ENCODE measurements at places on chromosomes 4 and X. TPM values are rescaled to one million over a fixed set of nuclear protein-coding genes. Genes with fewer than 3 reads are reported as not detected.
A peak's percentile ranks its signal among the peaks of the same experiment; 100 is the strongest.

DNA sequence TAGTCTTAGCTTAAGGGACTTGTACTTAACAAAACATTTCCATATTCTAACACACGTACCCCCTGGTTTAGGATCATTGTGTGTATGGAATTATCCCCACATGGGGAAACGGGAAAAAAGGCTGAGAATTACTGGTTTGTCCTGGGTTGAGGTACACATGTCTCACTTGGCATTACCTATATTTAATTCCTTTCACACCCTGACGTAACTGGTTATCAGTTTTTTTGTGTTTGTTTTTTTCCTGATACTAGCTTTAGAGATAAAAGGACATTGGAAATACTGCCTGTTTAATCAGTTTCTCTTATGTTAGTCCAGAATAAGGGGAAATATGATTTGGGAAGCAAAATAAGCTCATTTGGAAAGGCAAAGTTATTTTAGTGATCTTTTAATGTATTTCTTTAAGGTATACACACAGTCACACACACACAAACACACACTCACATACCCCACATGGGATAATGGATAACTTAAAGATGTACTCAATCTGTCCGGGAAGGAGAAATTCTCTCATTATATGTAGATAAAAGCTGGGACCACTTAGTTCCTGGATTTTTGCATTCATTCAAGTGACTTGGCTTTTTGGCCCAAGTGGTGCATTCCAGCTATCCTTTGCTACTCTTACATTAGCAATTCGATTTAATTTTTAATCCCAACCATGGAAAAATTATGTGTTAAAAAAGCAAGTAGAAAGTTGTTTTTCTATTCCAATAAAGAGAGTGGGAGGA is 13.0 kb downstream of the SEPTIN11 start:
- DNase-seq, result no peak
- H3K27me3 ChIP-seq, result no peaks in the 10 kb centered on the region
- H3K4me3 ChIP-seq, result no peak overlapping the region
- no peak overlapping the region for H3K27ac ChIP-seq
- H3K4me1 ChIP-seq, result peaks cover 44% of the 10 kb centered on the region
- no peaks in the 10 kb centered on the region for H3K36me3 ChIP-seq

DNA sequence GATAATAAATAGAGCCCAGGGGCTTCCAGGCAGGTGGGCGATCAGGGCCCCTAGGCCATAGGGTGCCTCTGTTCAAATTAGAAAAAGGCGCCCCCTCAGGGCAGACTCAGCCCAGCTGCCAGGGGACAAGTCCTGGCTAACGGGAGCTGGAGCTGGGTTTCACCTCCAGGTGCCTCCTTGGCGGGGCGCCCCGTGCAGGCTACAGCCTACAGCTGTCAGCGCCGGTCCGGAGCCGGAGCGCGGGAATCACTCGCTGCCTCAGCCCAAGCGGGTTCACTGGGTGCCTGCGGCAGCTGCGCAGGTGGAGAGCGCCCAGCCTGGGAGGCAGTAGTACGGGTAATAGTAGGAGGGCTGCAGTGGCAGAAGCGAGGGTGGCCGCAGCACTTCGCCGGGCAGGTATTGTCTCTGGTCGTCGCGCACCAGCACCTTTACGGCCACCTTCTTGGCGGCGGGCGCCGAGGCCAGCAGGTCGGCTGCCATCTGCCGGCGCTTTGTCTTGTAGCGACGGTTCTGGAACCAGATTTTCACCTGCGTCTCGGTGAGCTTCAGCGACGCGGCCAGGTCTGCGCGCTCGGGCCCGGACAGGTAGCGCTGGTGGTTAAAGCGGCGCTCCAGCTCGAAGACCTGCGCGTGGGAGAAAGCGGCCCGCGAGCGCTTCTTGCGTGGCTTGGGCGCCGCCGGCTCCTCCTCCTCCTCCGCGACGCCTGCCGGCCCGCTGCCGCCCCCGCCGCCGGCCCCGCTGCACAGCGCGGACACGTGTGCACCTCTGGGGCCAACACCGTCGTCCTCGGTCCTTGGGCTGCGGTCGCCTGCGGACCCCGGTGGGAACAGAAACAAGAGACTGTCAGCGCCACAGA is 2.4 kb downstream of the NKX3-2 start:
- H3K36me3 ChIP-seq, result no peaks in the 10 kb centered on the region
- no peaks in the 10 kb centered on the region for H3K4me1 ChIP-seq
- H3K4me3 ChIP-seq, result no peak overlapping the region
- DNase-seq, result no peak

- no peak overlapping the region for H3K4me3 ChIP-seq
- H3K36me3 ChIP-seq, result no peaks in the 10 kb centered on the region
- H3K27ac ChIP-seq, result no peak overlapping the region
- H3K4me1 ChIP-seq, result no peaks in the 10 kb centered on the region
- DNase-seq, result no peak
Measured at GRCh38 chr4:179195887-179196286, 1753.7 kb upstream of the AGA start.

GRCh38 chr4:40980318-40980883 is 230.6 kb downstream of the NSUN7 start:
- H3K4me1 ChIP-seq, result no peaks in the 10 kb centered on the region
- no peak overlapping the region for H3K4me3 ChIP-seq
- DNase-seq, result no peak
- no peaks in the 10 kb centered on the region for H3K36me3 ChIP-seq

DNA sequence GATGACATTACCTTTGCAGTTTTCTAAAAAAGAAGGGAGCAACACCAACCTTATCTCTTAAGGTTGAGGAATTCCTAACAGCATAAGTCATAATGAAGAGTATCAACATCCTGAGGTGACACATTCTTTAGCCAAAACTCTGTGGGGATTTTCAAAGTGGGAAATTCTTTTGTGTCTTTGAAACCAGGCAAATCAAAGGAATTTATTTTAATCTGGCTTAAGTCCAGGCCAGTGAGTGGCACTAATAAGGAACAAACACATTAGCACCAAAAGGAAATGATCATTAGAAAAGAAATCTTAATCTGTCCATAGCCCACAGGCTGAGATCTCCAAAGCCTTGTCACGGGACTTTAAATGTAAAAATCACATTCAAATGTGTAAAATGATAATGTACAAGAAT is 110.1 kb downstream of the LARP7 start:
- peaks cover 42% of the 10 kb centered on the region for H3K4me1 ChIP-seq
- no peak for DNase-seq
- H3K27ac ChIP-seq, result peak overlapping the region; percentile 62
- H3K27me3 ChIP-seq, result no peaks in the 10 kb centered on the region

DNA sequence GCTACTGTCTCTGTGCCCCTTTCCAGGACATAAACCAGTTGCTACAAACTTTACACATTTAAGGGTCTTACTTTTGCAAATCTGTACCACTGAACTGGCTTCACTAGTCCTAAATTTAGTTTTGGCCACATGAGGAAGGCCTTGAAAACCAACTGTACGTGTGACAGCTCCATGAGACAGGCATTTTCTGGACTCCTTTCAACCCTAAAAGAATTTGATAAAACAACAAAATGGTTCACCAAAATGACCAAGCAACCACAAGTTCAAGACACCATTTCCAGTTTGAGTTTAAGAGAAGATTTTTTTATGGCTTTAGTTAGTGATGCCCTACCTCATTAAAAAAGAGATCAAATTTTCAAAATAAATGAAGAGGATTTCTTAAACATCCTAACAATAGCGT is 246.4 kb downstream of the ZNF674 start:
- peaks cover 14% of the 10 kb centered on the region for H3K4me1 ChIP-seq
- H3K36me3 ChIP-seq, result no peaks in the 10 kb centered on the region
- no peaks in the 10 kb centered on the region for H3K27me3 ChIP-seq
- no peak overlapping the region for H3K27ac ChIP-seq
- DNase-seq, result no peak

GRCh38 chr4:74483226-74483911 is 38.4 kb downstream of the AREG start:
- no peak overlapping the region for H3K4me3 ChIP-seq
- no peak for DNase-seq
- no peaks in the 10 kb centered on the region for H3K36me3 ChIP-seq
- peaks cover 45% of the 10 kb centered on the region for H3K4me1 ChIP-seq
- H3K27ac ChIP-seq, result no peak overlapping the region

GRCh38 chrX:94041881-94042280 is 367.9 kb downstream of the FAM133A start:
- no peak overlapping the region for H3K27ac ChIP-seq
- no peak overlapping the region for H3K4me3 ChIP-seq
- H3K27me3 ChIP-seq, result no peaks in the 10 kb centered on the region
- no peak for DNase-seq
- no peaks in the 10 kb centered on the region for H3K36me3 ChIP-seq
- no peaks in the 10 kb centered on the region for H3K4me1 ChIP-seq

GRCh38 chr4:7635445-7636239 is 200.9 kb upstream of the PSAPL1 start:
- DNase-seq, result no peak
- no peaks in the 10 kb centered on the region for H3K36me3 ChIP-seq
- no peaks in the 10 kb centered on the region for H3K4me1 ChIP-seq
- H3K27me3 ChIP-seq, result no peaks in the 10 kb centered on the region

DNA sequence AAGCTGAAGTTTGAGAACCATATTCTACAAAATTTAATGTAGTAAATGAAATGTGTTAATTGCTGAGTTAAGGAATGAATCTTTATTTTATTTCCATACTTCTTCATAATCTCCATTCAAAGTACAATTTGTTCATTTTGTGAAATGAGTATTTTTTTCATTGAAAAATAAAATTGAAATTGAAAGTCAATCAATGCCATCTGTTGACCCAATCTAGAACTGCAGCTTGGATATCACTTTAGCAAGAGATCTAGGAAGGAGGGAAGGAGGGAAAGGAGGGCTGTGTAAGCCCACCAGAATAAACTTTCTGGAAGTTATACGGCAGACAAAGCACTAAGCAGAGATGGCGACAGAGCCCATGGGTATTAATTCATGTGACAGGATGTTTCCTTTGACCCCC is 128.4 kb downstream of the ZMAT1 start:
- DNase-seq, result no peak
- H3K4me3 ChIP-seq, result no peak overlapping the region
- no peaks in the 10 kb centered on the region for H3K36me3 ChIP-seq

- H3K27me3 ChIP-seq, result no peaks in the 10 kb centered on the region
- no peak for DNase-seq
- no peak overlapping the region for H3K27ac ChIP-seq
Measured at GRCh38 chr4:5710065-5710960, 688 bp upstream of the EVC start.

- no peaks in the 10 kb centered on the region for H3K4me1 ChIP-seq
- DNase-seq, result no peak
- H3K27ac ChIP-seq, result no peak overlapping the region
- no peaks in the 10 kb centered on the region for H3K27me3 ChIP-seq
- H3K36me3 ChIP-seq, result no peaks in the 10 kb centered on the region
Measured at GRCh38 chrX:32545101-32545500, 666.2 kb downstream of the DMD start.

GRCh38 chr4:53067125-53067802 is 205.1 kb downstream of the RASL11B start:
- H3K27me3 ChIP-seq, result no peaks in the 10 kb centered on the region
- no peaks in the 10 kb centered on the region for H3K4me1 ChIP-seq
- no peak overlapping the region for H3K4me3 ChIP-seq
- no peaks in the 10 kb centered on the region for H3K36me3 ChIP-seq
- DNase-seq, result no peak

DNA sequence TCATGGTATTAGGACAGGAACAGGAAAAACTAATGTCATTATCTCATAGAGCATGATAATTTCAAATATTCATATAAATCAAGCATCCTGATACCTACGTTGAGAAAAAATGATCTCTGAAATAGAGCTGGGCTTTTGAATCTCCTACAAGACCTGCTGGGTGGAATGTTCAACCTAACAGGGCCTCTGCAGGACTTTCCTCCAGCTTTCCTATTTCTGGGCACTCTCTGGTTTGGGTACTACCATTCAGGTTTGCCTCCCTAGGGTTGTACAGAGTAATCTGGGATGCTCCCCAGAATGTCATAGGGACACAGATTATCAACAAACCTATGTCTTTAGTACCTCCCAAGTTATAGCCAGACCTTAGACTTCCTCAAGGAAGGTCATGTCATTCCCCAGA is 108.9 kb downstream of the CDS1 start:
- no peaks in the 10 kb centered on the region for H3K4me1 ChIP-seq
- no peaks in the 10 kb centered on the region for H3K27me3 ChIP-seq
- no peak overlapping the region for H3K27ac ChIP-seq
- no peak overlapping the region for H3K4me3 ChIP-seq
- H3K36me3 ChIP-seq, result no peaks in the 10 kb centered on the region

DNA sequence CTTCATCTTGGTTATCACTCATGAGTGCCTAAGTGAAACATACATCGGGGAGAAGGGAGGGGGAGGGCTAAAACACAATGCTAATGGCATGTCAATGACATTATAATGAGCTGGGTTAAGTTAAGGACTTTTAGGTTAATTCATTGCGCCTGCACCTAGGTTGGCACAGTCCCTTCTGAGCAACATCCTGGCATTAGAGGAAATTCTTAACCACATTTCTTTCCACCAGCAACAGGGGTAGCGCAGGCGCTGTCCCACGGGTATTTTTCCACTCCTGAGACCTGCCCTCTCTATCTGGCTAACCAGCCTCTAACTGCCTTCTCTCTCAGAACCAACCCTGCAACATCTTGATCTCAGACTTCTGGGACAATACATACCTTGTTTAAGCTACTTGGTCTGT is 39.0 kb upstream of the PROM1 start:
- DNase-seq, result no peak
- H3K27me3 ChIP-seq, result no peaks in the 10 kb centered on the region
- H3K4me1 ChIP-seq, result peaks cover 8% of the 10 kb centered on the region
- H3K4me3 ChIP-seq, result no peak overlapping the region

- DNase-seq, result peak; percentile 7
- H3K4me3 ChIP-seq, result no peak overlapping the region
- no peaks in the 10 kb centered on the region for H3K4me1 ChIP-seq
- H3K27me3 ChIP-seq, result no peaks in the 10 kb centered on the region
- no peaks in the 10 kb centered on the region for H3K36me3 ChIP-seq
Measured at GRCh38 chr4:136032391-136032790, 1499.9 kb downstream of the PCDH18 start.

- no peak overlapping the region for H3K27ac ChIP-seq
- no peaks in the 10 kb centered on the region for H3K4me1 ChIP-seq
- DNase-seq, result no peak
- H3K36me3 ChIP-seq, result no peaks in the 10 kb centered on the region
- H3K4me3 ChIP-seq, result no peak overlapping the region
- no peaks in the 10 kb centered on the region for H3K27me3 ChIP-seq
Measured at GRCh38 chrX:110163488-110163887, 154.4 kb downstream of the AMMECR1 start.

DNA sequence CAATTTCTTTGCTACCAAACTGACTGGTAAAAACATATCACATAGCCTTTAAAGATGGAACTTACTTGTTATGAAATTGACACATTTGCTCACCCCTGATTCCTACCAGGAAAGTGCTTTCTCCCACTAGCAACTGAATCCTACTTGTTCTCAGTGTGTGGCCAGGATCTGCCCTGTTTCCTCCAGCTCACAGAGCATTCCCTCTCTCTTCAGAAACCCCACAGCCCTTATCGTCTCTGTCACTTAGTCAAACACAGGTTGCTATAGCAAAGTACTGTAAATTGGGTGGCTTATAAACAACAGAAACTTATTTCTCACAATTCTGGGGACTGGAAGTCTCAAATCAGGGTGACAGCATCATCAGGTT is 265.2 kb upstream of the BOD1L1 start:
- peaks cover 22% of the 10 kb centered on the region for H3K4me1 ChIP-seq
- no peak for DNase-seq
- no peaks in the 10 kb centered on the region for H3K36me3 ChIP-seq
- H3K27me3 ChIP-seq, result no peaks in the 10 kb centered on the region
- no peak overlapping the region for H3K4me3 ChIP-seq

Gene NOX1
- total RNA-seq, result 13.2 TPM

Gene GPR119
- total RNA-seq, result not detected

Gene XAGE1A
- not detected for total RNA-seq

Gene TAF1
- total RNA-seq, result 40.7 TPM

Gene MTNR1A
- total RNA-seq, result not detected

Gene ITGB1BP2
- total RNA-seq, result 4.2 TPM

Gene PCDH10
- not detected for total RNA-seq

Gene SMR3A
- not detected for total RNA-seq

Gene SYN1
- not detected for total RNA-seq

Gene OTC
- not detected for total RNA-seq

Gene FAM90A26
- total RNA-seq, result not detected

Data from Caco-2 (cell line).